ENCODE measurements at places on chromosomes 5 and 9. TPM values are rescaled to one million over a fixed set of nuclear protein-coding genes. Genes with fewer than 3 reads are reported as not detected.

GRCh38 chr9:134213881-134214341 is 49.5 kb upstream of the RNU6ATAC start:
- no peak for DNase-seq
- H3K4me1 ChIP-seq = no peaks in the 10 kb centered on the region
- H3K4me3 ChIP-seq = no peak overlapping the region
- H3K36me3 ChIP-seq = no peaks in the 10 kb centered on the region
- H3K27ac ChIP-seq = no peak overlapping the region

GRCh38 chr9:33285502-33285901 is 4.8 kb upstream of the NFX1 start:
- no peak for DNase-seq
- H3K27ac ChIP-seq = no peak overlapping the region
- H3K27me3 ChIP-seq = no peaks in the 10 kb centered on the region
- H3K36me3 ChIP-seq = peaks cover 8% of the 10 kb centered on the region

The SLC36A1 gene
- 11.4 TPM for total RNA-seq

DNA sequence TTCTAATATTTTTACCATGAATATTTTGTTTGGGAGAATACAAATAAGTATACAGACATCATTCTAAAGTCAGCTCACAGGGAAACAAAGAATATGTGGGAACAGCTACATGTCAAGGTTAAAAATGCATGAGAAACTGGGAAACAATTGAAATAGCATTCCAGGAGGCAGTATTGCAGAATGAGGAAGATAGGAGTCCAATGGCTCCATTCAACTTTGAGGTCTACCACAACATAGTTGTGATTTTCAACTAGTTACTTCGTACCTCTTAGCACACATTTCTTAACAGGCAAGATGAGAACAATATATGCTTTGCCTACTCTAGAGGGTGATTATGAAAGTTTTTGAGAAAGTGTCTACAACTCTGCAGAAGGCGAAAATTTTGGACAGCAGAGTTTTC is 35.2 kb upstream of the CAST start:
- H3K4me3 ChIP-seq = peak overlapping the region; percentile 57
- H3K4me1 ChIP-seq = peaks cover 68% of the 10 kb centered on the region
- no peaks in the 10 kb centered on the region for H3K27me3 ChIP-seq
- H3K27ac ChIP-seq = peak overlapping the region; percentile 93

The TMEM8B gene
- total RNA-seq = 2.5 TPM

- H3K4me1 ChIP-seq = no peaks in the 10 kb centered on the region
- H3K36me3 ChIP-seq = no peaks in the 10 kb centered on the region
- no peak overlapping the region for H3K4me3 ChIP-seq
- DNase-seq = no peak
Observed at GRCh38 chr5:178428341-178429155, 161.6 kb downstream of the COL23A1 start.

The ANKS6 gene
- total RNA-seq = 32.2 TPM

DNA sequence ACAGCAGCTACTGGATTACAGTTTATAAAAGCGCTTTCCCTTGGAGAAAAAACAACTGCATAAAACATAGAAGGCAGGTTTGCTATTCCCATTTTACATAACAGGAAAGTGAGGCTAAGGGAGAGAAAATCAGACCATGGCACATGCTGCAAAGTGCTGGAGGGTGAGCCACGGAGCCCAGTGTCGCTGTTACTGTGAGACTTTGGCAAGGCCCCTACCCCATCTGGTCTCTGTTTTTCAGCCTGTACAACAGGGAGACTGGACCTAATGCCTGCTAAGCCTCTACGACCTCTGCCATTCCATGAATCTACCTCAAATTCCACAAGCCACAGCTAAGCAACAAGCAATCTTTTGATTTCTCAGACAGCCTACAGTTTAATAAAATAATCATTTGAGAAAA is 139.2 kb downstream of the GABBR2 start:
- no peak overlapping the region for H3K27ac ChIP-seq
- no peak overlapping the region for H3K4me3 ChIP-seq
- no peaks in the 10 kb centered on the region for H3K4me1 ChIP-seq
- no peaks in the 10 kb centered on the region for H3K36me3 ChIP-seq
- DNase-seq = no peak

DNA sequence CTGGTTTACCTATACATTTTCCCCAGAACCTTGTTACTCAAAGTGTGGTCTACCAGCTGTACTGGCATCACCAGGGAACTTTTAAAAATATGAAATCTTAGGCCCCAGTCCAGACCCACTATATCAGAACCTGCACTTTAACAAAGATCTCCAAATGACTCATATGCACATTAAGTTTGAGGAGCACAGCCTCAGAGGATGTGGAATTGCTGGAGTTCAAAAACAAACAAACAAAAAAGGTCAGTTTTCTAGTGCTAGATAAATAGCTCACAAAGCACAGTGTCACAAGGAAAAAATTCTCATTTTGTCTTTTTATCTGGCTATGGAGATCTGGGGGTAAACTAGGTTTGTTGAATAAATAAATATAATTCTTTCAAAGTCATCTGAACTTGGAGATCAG is 68.9 kb upstream of the ANKRD55 start:
- no peak overlapping the region for H3K4me3 ChIP-seq
- no peak overlapping the region for H3K27ac ChIP-seq

GRCh38 chr9:87425202-87425601 is 72.5 kb upstream of the DAPK1 start:
- peaks cover 21% of the 10 kb centered on the region for H3K4me1 ChIP-seq
- no peak overlapping the region for H3K4me3 ChIP-seq
- DNase-seq = no peak
- peaks cover 4% of the 10 kb centered on the region for H3K36me3 ChIP-seq
- H3K27ac ChIP-seq = no peak overlapping the region

The TERT gene
- total RNA-seq = 2.3 TPM

- H3K27ac ChIP-seq = no peak overlapping the region
- no peaks in the 10 kb centered on the region for H3K27me3 ChIP-seq
- peaks cover 12% of the 10 kb centered on the region for H3K4me1 ChIP-seq
- no peak overlapping the region for H3K4me3 ChIP-seq
- no peaks in the 10 kb centered on the region for H3K36me3 ChIP-seq
Observed at GRCh38 chr5:74535926-74536325, 104.6 kb downstream of the ENC1 start.

GRCh38 chr9:91422758-91423711 is 597 bp downstream of the NFIL3 start:
- peaks cover 52% of the 10 kb centered on the region for H3K36me3 ChIP-seq
- DNase-seq = peak; percentile 61
- H3K27me3 ChIP-seq = no peaks in the 10 kb centered on the region
- peak overlapping the region; percentile 89 for H3K27ac ChIP-seq
- H3K4me3 ChIP-seq = peak overlapping the region; percentile 96

The NSG2 gene
- total RNA-seq = not detected

- H3K4me3 ChIP-seq = no peak overlapping the region
- H3K27me3 ChIP-seq = no peaks in the 10 kb centered on the region
Observed at GRCh38 chr9:121708768-121709488, 57.5 kb downstream of the DAB2IP start.
